ENCODE measurements at places on chromosomes 2 and 18.
A peak's percentile ranks its signal among the peaks of the same experiment; 100 is the strongest.

DNA sequence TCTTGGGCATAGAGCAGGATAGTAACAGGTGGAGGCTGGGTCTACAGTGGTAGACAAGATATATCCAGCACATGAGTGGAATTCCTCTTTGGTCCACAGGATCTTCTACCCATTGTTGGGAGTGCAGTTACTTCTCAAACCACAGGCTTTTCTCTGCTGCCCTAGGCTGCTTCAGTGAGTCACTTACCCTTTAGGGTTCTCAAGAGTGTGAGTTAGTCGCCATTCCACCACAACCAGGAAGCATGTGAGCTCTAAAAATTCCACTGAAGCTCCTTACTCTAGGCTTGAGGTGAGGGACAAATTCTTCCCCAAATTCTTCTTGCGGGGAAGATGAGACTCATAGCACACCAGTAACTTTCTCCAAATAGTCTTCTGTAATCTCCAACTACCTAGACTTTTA, 189.4 kb downstream of the PLCL1 start:
- DNase-seq = no peak

DNA sequence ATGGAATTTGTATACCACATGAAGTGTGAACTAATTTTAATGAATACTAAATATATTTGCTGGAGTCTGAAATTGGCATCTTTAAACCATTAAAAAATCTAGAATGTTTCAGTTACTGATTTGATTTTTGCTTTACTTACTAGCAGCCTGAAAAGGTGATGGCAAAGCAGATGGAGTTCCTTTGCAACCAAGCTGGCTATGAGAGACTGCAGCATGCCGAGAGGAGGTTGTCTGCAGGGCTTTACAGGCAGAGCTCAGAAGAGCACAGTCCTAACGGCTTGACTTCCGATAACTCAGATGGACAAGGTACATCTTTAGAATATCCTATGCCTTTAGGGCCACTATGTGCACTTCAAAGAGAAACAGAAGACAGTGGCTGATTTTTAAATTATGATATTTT, 36.5 kb downstream of the NAB1 start:
- no peak for DNase-seq

- DNase-seq = no peak
Observed at GRCh38 chr2:126857502-126857901, 41.2 kb upstream of the TEX51 start.

DNA sequence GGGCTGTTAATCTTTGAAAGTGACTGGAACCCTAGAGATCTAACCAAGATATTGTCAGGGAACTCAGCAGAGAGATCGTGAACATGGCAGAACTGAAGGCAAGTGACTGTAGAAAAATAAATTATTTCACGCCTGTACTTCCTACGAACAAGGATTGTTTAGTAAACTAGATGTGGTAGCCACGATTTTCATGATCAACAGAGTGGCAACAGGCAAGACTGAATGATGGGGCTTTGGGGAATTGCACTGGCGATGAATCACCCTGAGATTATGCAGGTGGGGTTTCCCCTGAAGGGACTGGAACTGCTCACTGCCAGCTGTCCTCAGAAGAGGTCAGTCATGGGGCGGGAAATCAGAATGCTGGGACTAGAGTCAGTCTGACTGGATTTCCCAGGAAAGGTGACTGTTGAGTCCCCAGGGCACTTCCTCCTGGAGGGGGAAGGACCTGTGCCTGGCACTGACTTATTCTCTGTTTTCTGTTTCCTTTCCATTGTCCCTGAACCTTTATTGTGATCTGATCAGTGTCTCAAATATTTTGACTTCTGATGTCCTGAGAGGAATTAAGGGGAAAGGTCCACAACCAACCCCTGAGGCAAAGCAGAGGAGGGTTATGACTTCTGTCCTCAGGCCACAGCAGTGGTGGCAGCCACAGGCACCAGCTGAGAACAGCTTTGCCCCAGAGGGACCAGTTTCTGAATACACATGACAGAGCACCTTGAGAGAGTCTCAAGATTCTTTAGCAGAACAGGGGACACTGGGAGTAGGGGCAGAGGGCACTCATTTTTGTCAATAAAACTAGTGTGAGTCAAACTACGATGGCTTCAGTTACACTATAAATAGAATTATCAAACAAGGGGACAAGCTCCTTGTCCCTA, 70.0 kb downstream of the NAB1 start:
- DNase-seq = no peak

GRCh38 chr18:59606193-59607077, 90.8 kb downstream of the CCBE1 start:
- DNase-seq = no peak

DNA sequence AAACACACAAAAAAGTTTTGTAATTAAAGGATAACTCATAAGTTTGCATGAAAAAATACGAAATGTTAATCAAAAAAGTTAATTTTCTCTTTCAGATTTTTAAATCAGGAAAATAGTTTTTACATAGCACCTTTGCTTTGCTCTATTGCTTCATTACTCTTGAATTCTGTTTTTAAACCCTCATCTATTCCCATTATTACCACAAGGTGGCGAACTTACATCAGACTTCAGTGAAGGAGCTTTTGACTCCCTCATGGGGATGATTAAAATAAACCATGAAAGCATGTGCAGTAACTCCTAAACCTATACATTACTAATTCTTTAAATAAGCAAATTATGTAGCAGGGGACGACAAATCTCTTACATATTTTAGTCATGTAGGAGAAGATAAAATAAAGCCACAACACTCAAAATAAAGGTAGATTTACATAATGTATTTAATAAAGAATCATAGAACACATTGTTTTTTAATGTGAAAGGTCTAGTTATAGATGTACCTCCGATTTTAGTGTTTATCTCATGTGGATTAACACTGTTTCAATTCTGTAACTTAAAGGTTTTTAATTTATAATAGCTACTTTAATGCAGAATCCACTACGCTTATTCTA, 105.2 kb downstream of the NETO1 start:
- DNase-seq = no peak

- no peak for DNase-seq
Observed at GRCh38 chr2:63189026-63189425, 138.4 kb downstream of the OTX1 start.

DNA sequence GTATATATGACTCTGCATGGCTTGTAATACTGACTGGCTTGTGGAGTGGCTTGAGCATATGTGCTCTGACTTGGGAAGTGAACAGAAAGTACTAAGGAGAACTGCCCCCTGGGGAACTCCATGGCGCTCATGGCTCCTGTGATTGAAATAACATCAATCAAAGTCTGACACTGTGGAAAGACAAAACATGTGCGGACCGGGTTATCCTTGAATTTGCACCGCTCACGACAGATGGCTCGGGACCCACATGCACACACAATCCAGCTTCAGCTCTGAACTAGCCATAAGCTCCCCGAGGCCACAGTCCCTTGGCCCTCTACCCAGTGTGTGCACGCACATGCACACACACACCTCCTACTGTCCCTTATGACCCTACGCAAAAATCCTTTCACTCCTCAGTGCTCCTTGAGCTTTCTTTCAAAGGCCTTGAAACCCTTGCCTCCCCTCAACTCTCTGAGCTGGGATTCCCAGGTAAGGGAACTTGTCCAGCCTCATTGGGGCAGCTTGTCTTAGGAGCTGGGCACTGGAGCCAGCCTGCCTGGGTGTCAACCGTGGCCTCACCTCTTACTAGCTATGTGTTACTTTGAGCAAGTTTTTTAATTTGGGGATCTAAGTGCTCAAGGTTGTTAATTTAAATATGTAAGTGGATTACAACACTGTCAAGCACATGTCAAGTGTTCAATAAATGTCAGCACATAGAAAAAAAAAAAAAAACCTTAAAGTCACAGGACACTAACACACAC, 43.6 kb downstream of the MRPS5 start:
- DNase-seq = no peak

- no peak for DNase-seq
Observed at GRCh38 chr2:67237288-67237687, 159.8 kb upstream of the ETAA1 start.

DNA sequence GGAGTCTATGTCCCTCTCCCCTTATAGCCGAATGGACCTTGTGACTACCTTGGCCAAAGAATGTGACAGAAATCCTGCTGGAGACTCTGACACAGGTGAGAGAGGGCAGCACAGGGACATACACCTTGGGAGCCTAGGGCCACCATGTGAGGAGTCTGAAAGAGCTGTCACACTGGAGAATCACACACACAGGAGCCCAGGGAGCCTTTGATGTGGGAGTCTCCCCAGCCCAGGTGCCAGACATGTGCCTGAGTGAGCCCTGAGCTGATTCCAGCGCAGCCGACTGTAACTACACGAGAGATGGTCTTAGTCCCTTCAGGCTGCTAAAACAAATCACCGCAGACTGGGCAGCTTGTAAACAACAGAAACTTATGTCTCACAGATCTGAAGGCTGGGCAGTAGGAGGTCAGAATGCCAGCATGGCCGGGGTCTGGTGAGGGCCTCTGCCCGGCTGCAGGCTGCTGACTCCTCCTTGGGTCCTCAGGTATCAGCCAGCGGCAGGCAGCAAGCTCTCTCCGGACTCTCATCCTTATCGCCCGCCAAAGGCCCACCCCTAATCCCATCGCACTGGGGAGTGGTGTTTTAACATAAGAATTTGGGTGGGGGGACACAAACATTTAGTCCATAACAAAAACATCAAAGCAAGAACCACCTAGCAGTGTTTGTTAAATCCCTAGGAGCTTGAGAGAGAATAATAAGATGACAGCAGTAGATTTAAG, 63.8 kb upstream of the GPR45 start:
- DNase-seq = no peak

- no peak for DNase-seq
Observed at GRCh38 chr2:47403609-47404193, 745 bp downstream of the MSH2 start.

- no peak for DNase-seq
Observed at GRCh38 chr2:30693821-30694281, 113.4 kb downstream of the CAPN13 start.

- no peak for DNase-seq
Observed at GRCh38 chr18:29853126-29853525, 1189.4 kb downstream of the DSC3 start.

- no peak for DNase-seq
Observed at GRCh38 chr2:16588565-16588964, 77.1 kb downstream of the CYRIA start.

- no peak for DNase-seq
Observed at GRCh38 chr2:162072181-162072702, 1.8 kb downstream of the DPP4 start.

- no peak for DNase-seq
Observed at GRCh38 chr2:238614376-238614775, 187.6 kb downstream of the ASB1 start.

GRCh38 chr2:156982615-156983014, 274.9 kb upstream of the GALNT5 start:
- DNase-seq = no peak

DNA sequence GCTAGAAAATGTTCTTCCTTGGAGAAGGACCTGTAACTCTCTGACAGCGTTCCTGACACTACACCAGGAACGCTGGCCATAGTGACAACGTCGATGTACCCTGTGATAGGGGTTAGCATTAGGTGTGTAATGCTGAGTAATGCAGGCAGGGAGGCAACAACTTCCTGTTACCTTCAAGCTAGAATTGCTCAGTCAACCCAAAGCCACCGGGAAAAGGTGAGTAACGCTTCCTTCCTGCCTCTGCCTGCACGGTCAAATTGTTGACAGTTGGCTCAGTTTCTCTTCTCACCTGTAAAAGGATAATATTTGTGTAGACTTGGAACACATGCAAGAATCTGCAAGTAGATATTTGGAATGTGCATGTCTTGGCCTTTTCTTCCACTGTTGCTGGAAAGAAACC, 12.7 kb downstream of the FAM110C start:
- DNase-seq = peak; percentile 39

GRCh38 chr2:33210626-33211025, 263.9 kb downstream of the LTBP1 start:
- no peak for DNase-seq

DNA sequence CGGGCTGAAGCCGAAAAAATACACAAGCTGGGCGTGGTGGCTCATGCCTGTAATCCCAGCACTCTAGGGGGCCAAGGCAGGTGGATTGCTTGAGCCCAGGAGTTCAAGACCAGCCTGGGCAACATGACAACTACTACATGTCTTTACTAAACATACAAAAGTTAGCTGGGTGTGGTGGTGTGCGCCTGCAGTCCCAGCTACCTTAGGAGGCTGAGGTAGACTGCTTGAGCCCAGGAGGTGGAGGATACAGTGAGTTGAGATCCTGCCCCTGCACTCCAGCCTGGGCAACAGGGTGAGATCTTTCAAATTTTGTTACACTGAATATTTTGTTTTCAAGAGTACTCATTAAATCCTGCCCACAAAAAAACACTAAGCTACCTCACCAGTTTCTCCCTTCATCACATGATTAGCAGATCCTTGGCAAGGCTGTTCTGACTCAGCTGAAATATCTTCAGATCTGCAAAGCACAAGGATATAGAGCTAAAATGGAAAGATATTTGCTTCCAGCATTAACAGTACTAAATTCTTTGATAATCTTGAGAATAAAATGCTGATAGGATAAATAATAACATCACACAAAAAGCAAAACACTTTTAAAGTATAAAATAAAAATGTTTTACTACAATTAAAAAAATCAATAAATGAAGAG, 28.2 kb upstream of the MCM6 start:
- DNase-seq = no peak

GRCh38 chr2:184729581-184729980, 131.3 kb downstream of the ZNF804A start:
- no peak for DNase-seq

DNA sequence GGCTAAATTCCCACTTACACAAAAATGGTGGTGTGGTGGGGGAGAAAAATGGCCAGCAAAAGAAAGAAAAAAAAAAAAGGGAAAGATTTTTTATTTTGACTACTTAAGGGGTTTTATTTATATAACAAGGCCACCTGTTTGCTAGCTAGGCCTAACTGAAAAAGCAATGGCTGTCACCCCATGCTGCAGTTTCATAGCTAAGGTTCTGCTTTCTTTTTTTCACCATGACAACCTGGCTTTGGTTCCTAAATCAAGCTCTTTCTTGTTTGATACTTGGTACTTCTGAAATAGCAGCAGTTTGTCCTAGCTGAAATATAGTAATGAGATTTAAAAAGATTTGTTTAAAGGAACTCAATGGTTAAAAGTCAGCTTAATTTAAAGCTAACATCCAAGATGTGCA, 433.2 kb upstream of the MEX3C start:
- no peak for DNase-seq

GRCh38 chr2:71130905-71131244, 441 bp downstream of the MPHOSPH10 start:
- DNase-seq = no peak

DNA sequence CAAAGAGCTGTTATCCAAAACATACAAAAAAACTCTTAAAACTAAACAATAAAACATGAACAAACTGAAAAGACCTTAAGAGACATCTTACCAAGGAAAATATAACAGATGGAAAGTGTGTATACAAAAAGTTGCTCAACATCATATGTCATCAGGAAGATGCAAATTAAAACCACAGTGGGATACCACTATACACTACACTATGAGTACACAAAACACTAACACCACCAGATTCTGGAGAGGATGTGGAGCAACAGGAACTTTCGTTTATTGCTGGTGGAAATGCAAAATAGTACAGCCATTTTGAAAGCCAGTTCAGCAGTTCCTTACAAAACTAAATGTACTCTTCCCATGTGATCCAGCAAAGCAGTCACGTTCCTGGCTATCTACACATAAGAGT, 221.4 kb downstream of the CMPK2 start:
- no peak for DNase-seq

GRCh38 chr2:109069331-109070194, 59.4 kb upstream of the SH3RF3 start:
- DNase-seq = no peak
